ENCODE measurements at places on chromosomes 1 and 21.

- DNase-seq: no peak
Measured at GRCh38 chr1:32393136-32393535, 1.1 kb downstream of the BSDC1 start.

DNA sequence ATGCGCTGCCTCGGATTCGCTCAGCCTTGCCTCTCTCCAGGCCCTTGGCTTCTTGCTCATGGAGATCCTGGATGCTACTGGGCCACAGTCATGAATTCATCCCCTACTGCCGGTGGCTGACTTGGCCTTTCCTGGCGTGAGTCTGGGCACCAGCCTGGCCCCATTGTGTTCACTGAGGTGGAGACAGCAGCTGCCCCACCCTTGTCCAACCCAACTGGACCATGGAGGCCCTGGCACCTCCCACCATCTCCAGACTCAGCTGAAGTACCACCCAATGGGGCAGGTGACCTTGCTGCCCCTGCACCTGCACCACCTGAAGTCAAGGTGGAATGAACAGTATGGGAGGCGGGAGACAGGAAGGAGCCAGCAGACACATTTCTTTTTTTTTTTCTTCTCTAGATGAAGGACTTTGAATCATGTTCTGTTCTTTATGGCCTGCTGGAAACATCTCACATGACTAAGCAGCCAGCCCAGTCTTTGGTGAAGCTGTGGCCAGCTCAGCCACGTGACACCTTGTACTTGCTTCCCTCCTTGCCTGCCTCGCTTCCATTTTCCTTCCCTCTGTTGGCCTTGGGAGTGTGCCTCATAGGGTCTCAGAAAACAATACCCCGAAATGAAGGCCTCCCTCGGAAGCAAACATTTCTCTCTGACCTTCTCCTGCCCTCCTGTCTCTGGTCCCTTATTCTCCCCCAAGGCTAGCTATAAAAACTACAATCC is 3.8 kb upstream of the SLC30A2 start:
- DNase-seq: no peak

- DNase-seq: no peak
Measured at GRCh38 chr21:46443910-46444309, 14.8 kb upstream of the DIP2A start.

DNA sequence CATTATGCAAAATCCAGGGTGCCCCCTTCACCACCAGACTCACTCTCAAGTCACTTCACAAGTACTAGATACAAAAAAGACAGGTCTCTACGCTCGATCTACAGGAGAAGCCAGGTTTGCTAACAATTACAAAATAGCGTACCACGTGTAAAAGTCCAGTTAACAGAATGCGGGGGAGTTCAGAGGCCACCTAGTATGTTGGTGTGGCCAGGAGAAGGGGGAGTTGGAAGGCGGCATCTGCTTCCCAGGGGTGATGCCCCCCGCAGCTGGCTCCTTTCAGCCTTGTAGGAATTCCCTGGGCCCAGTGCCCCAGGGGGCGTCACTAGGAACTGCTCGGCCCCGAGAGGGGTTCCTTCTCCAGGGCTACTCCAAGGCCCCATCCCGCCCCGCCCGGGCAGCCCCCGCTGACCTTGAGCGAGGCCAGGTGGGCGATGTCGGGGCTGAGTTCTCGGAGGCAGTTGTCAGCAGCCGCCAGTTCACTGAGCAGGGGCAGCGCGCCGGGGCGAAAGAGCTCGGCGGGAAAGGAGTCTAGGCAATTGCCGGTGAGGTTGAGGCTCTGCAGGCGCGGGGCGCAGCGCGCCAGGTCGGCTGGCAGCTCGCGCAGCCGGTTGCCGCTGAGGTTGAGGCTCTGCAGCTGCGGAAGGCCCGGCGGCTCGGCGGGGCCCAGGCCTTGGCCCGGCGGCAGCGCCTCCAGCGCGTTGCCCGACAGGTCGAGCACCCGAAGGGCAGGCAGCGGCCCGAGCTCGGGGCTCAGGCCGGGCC is 664 bp downstream of the LRRC47 start:
- no peak for DNase-seq

GRCh38 chr1:224497714-224498573 is 63.3 kb upstream of the WDR26 start:
- no peak for DNase-seq

DNA sequence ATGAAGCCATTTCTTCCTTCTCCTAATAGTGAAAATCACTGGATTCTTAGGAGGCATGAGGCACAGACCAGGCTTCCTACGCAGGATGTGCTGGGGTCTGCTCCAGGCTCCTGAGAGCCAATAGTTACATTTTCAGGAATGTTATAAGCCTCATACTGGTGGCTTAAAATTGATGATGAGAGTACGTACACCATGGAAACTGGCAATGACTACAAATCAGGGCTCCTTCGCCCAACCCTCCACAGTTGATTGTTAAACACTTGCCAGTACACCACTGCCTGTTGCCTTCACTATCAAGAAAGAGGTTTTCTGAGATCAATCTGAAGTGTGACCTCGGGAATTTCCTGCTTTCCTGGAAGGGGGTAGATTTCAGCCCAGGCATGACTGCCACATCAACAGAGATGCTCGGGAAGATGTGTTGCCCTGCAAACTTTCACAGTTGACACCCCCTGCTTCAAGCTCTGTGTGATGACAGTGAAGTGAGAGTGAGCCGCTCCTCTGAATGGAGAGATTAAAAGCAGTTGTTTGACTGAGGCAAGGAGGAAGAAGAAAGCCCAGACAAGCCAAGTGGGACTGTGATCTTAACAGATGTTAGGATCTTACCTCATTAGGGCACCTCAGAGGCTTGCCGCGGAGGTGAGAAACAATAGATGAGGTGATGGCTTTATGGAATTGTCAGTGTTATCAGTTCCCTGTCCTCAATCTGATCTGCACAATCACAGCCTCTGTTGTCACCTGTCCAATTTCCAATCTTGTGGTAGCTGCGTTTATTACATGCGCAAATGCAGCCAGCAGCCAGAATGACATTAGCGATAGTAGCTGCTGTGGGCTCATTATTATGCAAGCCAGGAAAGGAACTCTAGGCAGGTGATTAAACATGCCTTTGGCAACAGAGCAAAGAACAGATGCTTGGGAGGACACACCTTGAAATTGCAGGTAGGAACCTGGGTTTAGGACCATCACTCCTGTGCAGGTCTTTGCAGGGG is 277.3 kb downstream of the KAZN start:
- DNase-seq: no peak

DNA sequence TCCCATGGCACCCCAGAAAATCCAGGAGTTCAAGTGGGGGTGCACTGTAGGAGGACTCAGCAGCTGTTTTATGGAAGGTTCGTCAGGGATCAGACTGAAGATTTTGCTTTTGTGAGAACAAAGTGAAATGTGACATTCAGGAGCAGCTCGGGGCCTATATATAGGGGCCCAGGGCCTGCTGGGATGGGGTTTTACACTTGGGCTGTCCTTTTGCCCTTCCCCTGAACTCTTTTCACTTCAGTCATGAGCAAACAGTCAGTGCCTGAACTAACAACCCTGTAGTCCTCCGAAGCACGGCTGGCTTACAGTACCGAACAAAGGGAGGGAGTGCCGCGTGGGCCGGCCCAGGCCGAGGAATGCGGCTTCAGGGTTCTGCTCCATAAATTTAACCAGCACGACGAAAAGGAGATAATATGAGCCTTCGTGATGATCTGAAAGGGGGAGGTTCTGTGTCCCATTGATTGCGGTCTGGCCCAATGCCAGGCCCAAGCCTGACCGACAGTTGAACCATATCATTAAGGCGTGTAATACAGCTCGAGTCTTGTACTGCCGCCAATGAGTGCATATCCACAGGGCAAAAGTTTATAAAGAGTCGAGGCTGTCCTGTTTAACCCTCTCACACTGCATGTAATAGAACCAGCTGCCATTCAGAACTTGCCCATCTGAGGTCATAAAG is 139.9 kb downstream of the DHRS3 start:
- peak; percentile 49 for DNase-seq

All from NCI-H1048 (cell line).